Endothelial cell of umbilical vein (primary cell): ENCODE measurements at places on chromosomes 5 and 9. TPM values are rescaled to one million over a fixed set of nuclear protein-coding genes. Genes with fewer than 3 reads are reported as not detected.

AK3 gene
- 19.7 and 20.6 TPM in 2 replicates for polyA plus RNA-seq

IARS1 gene
- 25.0 and 32.8 TPM in 2 replicates for polyA plus RNA-seq

RAB3C gene
- 0.22 and 0.66 TPM in 2 replicates for polyA plus RNA-seq

PLPP7 gene
- polyA plus RNA-seq: 2.7 and 3.8 TPM in 2 replicates

LHX2 gene
- 0.03 TPM in 1 of 2 replicates, not detected in the other for polyA plus RNA-seq

DNA sequence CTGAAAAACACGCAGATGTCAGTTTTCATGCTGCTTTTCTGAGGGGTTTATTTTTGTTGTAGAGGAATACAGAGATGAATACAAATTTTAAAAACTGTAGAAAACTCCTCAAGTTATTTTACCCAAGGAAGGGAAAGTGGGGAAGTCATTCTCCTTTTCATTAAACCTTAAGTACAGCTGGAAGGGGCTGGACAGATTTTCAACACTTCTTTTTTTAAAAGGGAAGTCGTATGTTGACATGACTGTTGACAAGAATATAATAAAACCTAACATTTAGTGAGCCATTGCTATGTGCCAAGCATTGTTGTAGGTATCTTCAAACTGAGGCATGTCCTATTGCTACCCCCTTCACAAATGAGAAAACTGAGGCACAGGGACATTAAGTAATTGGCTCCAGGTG is 235.7 kb upstream of the ELL2 start:
- no peak for DNase-seq

DNA sequence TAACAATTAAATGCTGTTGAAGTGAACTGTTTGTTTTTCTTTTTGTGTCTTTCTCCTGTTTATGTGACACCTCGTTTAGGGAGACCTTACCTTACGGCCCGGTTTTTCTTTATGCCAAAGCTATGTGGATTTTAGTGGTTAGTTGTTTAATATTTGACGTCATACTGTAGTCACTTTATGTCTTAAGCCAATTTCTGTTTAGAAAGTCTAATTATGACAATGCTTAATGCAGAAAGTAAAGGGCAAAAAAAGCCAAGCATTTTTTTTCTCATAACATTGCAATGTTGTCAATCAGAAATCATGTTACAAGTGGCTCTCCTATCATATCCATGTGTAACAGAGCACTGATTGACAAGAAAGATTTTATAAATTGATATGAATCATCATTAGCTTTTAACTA is 442.5 kb upstream of the ARRDC3 start:
- DNase-seq: no peak

DNA sequence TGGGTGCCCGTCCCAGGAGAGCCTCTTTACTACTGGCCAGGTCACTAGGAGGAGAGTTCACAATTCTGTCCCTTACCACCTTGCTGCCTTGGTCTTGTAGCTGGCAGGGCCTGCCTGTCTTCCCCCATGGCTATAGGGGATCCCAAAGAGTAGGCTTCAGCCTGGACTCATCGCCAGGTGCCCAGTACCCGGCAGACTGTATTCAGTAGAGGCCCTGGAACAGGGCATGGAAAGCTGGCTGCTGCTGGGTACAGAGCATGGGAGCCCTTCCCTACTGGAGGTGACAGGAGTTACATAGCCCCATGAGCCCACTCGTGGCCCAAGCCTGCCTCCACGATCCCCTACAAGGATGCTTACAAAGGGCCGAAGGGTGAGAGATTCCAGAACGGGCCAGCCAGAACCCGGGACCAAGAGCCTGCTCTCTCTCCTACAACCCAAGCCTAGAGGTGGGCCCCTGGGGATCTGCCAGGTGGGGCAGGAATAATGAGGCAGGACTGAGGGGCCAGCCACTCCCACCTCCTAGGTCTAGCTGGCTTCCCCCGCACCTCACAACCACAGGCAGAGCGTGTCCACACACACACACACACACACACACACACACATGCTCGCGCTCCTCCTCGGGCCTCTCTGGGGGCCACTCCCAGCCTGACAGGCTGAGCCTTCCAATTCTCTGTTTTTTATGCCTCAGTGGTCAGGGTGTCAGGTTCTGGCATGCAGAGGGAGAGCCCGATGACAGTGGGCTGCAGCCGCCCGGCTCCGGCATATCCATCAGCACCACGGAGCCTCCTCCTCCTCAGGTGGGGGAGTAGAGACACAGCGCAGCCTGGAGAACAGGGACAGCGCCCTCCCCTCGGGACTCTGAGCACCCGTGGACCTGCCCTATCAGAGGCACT is 186.0 kb downstream of the PAX5 start:
- DNase-seq: no peak

DNA sequence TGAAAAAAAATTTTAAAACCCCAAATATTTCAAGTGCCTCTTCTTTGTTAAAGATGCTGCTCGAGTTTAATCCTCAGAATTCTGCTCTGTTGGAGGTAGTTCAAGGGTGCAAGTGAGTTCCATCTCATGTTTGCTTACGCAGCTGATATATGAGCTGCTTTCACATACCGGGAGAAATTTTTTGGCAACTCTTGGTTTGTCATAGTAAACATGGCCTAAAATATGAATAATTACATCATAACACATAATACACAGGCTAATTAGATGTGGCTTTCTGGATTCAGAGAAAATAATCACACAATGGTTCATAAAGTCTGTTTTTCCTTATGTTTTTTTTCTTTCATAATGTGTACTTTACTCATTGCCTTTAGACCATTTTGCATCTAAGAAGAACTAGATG is 1134.1 kb downstream of the PTPRD start:
- DNase-seq: no peak

- DNase-seq: no peak
Observed at GRCh38 chr5:11700391-11700790, 203.9 kb downstream of the CTNND2 start.

GRCh38 chr5:8730194-8730593 is 815.7 kb downstream of the SEMA5A start:
- DNase-seq: no peak

DNA sequence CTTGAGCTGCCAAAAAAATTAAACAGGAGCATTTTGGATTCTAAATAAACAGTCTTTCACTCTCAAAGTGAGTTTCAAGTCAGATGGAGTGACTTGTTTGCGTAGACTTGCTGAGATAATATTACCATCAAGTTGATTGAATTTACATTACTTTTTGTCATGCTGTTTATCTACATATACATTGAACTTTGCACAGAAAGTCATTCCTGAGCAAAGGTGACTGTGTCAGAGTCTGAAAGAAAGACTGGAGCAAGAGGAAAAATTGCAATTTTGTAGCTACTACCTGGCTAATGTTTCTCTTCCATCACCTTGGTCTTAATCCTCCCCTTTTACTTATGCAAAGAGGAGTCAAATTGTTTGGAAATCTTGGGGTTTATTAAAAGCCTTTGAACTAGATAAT is 179.4 kb downstream of the PTTG1 start:
- no peak for DNase-seq

GRCh38 chr5:121086671-121087070 is 622.6 kb downstream of the PRR16 start:
- DNase-seq: no peak

GRCh38 chr5:79803007-79803406 is 113.4 kb downstream of the CMYA5 start:
- DNase-seq: no peak

- DNase-seq: no peak
Observed at GRCh38 chr5:132315529-132316067, 21.4 kb downstream of the SLC22A4 start.

DNA sequence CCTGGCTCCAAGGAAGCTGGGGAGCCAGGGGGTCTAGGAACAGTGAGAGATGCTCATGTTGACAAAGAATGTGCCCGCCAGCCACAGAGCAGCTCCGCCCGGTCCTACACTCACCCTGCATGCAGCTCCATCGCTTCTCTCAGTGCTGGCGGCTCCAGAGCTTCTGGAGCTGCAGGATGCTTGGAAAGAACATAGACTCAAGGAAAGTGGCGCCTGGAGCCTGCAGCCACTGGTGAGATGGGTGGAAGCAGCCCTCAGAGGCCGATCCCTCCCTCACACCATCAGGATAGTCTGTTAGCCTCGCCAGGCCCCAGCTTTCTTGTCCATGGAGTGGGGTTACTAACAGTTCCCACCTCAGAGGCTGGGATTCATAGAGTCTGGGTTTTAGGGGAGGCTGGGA is 26.4 kb upstream of the SLC6A19 start:
- no peak for DNase-seq

- peak; percentile 32 for DNase-seq
Observed at GRCh38 chr5:54524704-54525103, 7.1 kb downstream of the SNX18 start.

- DNase-seq: no peak
Observed at GRCh38 chr9:37301042-37301853, 121.2 kb upstream of the GRHPR start.

- DNase-seq: no peak
Observed at GRCh38 chr9:78118742-78119473, 87.3 kb upstream of the GNAQ start.

DNA sequence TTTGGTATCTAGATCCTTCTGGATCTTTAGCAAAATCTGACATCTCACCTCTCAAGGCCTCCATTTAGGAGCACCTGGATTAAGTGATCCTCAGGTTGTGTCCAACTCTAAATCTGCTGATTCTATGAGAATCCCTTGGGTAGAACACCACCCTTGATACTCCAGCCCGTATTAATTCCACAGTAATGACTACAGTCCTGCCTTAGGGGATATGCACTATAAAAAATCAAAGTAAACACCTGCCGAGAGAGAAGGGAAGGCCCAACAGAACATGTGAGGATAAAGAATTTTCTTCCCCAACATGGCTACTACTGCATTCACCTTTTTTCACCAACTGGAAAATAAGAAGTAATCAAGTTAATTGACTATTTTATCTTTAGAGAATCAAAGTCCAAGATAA is 27.6 kb downstream of the DAP start:
- no peak for DNase-seq

DNA sequence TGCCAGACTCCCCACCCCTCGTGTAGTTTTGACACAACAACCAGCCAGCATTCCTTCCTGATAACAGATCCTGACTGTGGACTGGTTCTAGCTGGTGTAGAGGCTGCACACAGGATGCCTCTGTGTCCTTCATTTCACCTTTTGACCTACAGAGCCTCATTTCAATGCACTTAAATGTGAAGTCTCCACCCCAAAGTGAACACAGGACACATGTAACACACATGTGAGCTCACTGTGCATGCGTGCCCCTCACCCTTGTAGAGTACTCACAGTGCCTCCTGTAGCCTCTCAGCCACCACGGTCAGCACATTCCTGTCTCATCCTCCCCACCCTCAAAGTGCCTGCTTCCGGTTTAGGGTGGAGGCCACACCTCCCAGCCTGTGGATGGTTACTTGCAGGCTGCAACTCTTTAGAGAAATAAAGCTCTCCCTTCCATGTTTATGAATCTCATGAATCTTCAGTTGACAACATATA is 11.6 kb upstream of the NKD2 start:
- DNase-seq: no peak
